Naive thymus-derived CD4-positive, alpha-beta T cell (primary cell): ENCODE measurements at places on chromosomes 7 and 10.

DNA sequence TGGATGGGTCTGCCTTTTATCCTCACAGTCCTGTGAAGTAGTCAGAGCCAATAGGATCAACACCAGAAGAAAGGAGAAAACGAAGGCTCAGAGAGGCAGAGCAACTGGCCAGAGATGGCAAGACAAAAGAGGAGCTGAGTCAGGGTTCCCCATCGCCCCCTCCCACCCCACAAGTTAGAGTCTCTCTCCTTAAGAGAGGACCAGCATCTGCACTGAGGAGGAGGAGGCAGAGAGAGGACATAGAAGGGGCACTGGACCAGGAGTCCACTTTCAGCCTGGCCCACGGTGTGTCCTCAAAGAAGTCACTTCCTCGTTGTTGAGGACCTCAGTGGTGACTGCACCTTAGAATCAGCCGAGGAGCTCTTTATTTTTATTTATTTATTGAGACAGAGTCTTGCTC, 11.6 kb downstream of the SPOCK2 start:
- no peak for DNase-seq

- no peak for DNase-seq
Measured at GRCh38 chr7:155531681-155532080, 14.7 kb downstream of the CNPY1 start.

- DNase-seq, result no peak
Measured at GRCh38 chr10:30813872-30814481, 184.4 kb upstream of the LYZL2 start.

DNA sequence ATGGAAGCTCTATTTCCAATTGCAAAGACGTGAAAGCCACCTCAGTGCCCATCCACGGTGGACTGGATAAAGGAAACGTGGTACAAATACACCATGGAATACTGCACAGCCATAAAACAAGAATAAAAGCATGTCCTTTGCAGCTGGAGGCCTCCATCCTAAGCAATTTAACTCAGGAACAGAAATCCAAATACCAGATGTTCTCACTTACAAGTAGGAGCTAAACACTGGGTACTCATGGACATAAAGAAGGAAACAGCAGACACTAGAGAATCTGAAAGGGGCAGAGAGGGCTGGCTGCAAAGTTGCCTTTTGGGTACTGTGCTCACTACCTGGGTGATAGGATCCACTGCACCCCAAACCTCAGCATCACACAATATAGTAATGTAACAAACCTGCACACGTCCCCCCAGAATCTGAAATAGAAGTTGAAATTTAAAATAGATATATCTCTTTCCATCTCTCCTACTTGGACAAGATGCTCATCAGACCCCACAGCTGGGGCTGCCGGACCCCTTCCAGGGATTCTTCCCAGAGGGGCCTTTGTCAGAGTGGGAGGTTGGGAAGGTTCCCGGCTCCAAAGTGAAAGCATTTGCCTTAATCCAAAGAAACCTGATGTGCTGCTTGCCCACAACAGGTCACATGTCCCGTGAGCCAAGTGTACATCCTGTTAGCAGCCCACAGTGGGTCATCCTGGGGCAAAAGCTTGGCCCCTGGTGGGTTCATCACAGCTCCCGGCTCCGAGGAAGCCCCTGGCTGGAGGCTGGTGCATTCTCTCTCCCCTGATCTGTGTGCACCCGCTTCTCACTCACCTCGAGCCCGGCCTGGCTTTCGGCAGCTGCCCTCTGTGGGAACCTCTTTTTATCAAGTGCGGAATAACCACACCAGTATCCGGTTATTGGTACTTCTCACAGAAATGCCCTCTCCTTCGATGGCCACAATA, 172.3 kb upstream of the PPP2R2D start:
- no peak for DNase-seq

GRCh38 chr7:34530259-34530658, 127.8 kb upstream of the NPSR1 start:
- DNase-seq, result no peak

- no peak for DNase-seq
Measured at GRCh38 chr7:54940748-54941147, 78.1 kb upstream of the EGFR start.

DNA sequence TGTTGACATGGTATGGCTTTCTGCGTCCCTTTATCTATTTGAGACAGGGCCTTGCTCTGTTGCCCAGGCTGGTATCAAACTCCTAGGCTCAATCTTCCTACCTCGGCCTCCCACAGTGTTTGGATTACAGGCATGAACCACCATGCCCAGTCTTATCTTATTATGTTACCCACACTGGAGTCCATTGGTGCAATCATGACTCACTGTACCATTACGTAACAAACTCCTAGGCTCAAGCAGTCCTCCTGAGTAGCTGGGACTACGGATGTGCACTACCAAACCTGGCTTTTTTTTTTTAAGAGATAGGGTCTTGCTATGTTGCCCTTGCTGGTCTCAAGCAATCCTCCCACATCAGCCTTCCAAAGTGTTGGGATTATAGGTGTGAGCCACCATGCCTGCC, 66.7 kb downstream of the CCDC3 start:
- no peak for DNase-seq

- DNase-seq, result no peak
Measured at GRCh38 chr10:102712843-102713538, 1.2 kb downstream of the ARL3 start.

DNA sequence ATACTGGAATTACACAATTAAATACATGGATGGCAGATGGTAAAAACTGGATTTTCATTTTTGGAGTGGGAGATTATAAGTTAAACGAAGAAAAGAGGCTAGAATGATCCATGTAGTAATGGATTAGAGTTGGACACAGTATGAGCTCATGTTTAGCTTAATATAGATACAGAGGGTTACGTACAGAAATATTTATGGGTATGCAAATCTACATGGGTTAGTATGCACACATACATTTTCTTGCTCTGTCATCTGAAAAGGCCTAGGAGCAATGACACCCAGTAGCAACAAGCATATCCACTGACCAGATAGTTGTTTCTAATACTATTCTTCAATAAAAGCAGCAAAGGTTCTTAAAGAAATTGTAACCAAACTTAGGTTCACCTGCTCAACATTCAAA, 366.4 kb downstream of the SEMA3D start:
- no peak for DNase-seq

GRCh38 chr10:78542141-78542489, 508.5 kb downstream of the RPS24 start:
- DNase-seq, result no peak

DNA sequence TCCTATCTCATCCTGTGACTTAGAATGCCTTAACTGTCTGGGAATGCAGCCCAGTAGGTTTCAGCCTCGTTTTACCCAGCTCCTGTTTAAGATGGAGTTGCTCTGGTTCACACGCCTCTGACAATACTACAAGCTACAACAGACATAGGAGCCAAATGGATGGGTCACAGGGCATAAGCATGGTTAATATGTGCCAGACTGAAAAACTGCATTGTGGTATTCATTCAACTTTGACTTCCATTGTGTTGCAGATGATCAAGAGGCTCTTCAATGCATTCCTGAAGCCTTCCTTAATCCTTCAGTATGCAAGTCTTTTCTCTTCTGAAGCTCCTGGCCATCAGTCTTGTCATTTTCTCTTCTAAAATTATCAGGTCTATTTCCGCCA, 20.3 kb upstream of the RNF32 start:
- DNase-seq, result no peak

- no peak for DNase-seq
Measured at GRCh38 chr7:22989643-22990587, 24.0 kb downstream of the HYCC1 start.

GRCh38 chr7:40694026-40694809, 559.4 kb downstream of the SUGCT start:
- no peak for DNase-seq

GRCh38 chr10:5576154-5576748, 51.5 kb downstream of the CALML3 start:
- DNase-seq, result no peak

DNA sequence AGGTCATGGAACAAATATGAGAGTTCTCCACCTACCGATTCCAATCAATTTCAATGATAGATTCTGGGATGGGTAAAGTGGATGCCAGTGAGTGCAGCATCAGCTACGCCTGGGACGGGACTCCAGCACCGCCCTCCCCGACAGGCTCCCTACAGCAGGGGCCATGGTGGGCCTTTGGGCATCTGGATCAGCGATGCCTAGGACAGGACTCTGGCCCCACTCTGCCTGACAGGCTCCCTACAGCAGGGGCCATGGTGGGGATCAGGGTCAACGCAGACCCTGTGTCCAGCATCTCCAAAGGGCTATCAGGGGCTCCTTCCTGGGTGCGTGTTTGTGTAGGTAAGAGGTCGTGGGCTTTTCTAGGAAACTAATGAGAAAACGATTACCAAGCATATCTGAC, 111.2 kb upstream of the TCERG1L start:
- no peak for DNase-seq

DNA sequence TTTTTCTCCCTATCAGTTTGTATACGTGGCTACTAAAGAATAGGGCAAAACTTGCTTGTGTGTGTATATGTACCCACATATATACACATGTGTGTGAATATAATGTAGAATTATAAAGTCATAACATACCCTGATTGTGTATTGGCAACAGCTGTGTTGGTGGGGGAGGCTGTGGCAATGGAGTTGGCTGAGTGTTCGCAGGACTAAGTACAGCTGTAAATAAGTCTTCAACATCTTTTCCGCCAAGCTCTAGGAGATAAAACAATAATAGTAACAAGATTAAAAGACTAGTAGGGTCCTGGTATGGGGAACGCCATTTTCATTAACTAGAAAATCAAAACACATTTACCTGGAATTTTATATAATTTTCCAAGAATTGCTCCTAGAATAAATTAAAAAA, 168.4 kb downstream of the GALNT11 start:
- DNase-seq, result no peak

GRCh38 chr10:62046522-62047227, 145.2 kb downstream of the ARID5B start:
- no peak for DNase-seq

DNA sequence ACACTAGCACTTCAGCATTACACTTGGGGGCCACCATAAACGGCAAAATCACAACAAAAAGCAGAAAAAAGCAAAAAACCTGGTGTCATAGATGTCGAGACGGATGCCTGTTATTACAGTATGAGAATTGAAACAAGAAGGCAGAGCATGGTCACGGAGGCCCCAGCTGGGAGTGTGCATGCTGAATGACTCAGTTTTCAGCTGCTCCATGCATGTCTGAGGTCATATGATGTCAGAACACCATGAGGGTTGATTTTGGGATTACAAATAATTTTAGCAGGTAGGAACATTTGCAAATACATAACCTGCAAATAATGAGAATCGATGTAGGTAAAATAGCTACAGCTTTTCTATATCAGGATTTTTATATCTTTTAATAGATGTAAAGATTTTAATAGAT, 19.1 kb downstream of the ZMYND11 start:
- no peak for DNase-seq

DNA sequence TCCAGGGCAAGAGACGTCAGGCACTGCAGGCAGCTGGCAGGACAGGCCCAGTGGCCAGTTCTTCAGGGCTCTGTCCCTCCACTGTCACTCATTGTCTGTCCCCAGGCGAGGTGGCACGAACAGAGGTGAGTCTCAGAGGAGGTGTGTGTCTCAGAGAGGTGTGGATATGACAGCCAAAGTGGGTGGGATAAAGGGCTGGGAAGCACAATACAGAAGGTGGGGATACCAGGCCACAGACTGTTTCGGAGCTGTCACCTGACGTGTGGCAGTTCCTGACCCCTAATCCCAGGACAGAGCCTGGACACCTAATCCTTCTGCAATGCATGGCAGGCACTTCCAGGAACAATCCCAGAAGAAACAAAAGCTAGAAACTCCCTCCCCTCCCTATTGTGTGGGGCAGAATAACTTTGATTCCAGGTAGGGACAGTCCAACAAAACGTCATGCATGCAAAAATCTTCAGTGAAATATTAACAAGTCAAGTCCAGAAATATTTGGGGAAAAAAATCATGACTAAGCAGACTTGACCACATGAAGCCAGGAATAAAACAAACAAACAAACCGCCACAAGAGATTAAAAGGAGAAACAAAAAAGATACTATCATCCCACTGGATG, 11.6 kb downstream of the KLRG2 start:
- no peak for DNase-seq

DNA sequence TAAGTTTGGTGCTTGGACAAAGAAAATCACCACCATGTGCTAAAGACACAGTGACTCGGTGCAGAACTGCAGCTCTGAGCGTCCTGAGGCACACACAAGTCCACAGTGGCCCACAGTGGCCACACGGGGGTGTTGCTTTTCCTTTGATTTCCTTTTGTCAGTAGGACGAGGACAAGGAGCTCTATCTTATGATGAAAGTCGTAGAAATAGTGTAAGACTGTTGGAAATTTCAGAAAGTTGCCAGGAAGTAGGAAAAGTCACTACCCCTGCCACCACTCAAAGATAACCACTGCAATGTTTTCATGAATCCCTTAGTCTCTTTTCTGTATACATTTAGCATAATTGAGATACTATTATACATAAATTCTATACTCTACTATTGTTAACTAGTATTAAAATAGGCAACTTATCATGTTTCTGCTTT, 146.0 kb downstream of the TNS3 start:
- DNase-seq, result no peak

DNA sequence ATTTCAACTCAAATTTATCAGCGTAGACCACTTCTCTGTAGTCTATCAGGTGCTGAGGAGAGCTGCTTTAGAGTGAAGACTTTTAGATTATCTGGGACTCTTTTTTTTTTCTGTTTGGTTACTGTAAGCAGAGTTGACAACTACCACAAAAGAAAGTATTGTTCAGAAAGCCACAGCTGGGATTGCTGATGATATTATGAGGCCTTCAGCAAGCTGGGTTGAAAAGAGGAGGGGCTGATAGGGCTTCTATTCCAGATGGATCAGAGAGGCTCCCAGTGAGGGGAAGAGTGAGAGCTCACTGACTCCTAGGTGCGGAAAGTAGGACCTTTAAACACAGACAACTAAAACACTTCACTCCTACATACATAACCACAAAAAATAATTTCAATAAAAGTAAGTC, 188.5 kb upstream of the FERD3L start:
- no peak for DNase-seq

- DNase-seq, result no peak
Measured at GRCh38 chr7:100444311-100445278, 8.3 kb upstream of the PPP1R35 start.

- DNase-seq, result no peak
Measured at GRCh38 chr7:70655694-70656093, 476.2 kb upstream of the GALNT17 start.

GRCh38 chr10:49441488-49442476, 45.9 kb upstream of the DRGX start:
- no peak for DNase-seq

DNA sequence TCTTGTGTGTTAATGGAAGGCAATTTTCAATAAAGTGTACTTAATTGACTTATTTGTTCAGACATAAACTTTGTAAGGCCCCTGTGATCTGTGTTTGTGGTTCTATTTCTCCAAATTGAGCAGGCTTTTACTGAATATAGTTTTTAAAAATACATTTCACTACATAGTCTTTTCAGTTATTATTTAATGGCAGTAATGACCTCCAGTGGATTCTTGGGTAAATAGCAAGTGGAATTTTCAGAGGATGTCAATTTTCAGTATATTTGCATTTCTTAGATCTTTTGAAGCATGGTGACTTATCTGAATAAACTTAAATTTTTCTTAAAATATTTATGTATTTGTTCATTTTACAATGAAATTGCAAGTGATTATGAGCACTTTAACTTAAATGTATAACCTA, 203.1 kb upstream of the PCLO start:
- no peak for DNase-seq
